ENCODE measurements at places on chromosomes 7 and 10. TPM values are rescaled to one million over a fixed set of nuclear protein-coding genes. Genes with fewer than 3 reads are reported as not detected.

DNA sequence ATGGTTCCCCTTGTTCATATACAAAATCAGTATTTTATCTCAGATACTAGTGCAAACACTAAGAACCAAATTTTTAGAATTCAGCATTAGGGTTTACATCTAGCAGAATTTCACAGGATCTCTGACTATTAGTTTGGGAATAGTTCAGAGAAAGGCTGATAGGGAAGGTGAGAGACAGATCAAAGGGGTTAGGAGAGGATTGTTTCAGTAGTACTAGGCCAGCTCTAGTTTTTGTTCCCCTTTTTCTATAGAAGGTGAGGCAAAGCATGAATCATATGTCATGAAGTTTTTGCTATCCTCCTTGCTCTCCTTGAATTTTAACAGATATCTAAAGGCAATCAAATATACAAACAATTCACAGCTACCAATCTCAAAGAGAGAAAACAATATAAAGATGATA, 26.1 kb upstream of the CTNNA3 start:
- no peak overlapping the region for H3K4me3 ChIP-seq
- DNase-seq, result no peak
- no peak overlapping the region for H3K27ac ChIP-seq
- H3K4me1 ChIP-seq, result no peaks in the 10 kb centered on the region
- H3K27me3 ChIP-seq, result peaks cover 3% of the 10 kb centered on the region
- H3K36me3 ChIP-seq, result no peaks in the 10 kb centered on the region

DNA sequence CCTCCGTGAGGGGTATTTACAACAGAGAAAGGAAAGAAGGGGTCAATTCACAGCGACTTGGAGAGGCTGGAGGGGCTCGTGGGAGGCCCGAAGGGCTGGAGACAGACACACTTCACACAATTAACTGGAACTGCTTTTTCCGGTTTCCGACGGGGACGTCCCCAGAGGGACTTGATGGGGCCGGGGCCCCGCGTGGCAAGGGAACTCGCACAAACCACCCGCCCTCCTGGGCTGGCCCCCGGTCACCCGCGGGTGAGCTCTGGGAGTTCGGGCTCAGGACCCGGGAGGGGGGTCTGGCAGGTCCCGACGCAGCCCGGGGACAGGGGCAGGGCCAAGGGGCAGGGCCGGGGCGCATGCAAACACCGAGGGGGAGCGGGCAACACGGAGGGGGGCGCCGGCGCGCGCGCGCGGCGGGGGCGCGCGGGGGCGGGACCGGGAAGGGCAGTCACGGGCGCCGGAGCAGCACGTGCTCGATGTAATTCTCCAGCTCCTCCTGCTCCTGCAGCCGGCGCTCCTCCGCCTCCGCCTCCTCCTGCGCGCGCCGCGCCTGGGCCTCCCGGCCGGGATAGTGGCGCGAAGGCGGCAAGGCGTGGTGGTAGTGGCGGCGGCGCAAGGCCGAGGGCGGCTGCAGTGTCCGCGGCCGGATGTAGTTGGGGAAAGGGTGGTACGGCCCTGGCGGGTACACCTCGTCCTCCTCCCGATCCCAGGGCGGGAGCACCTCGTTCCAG, 2.7 kb downstream of the VGF start:
- H3K36me3 ChIP-seq, result no peaks in the 10 kb centered on the region
- H3K4me3 ChIP-seq, result peak overlapping the region; percentile 49
- H3K27me3 ChIP-seq, result no peaks in the 10 kb centered on the region
- DNase-seq, result no peak
- H3K27ac ChIP-seq, result peak overlapping the region; percentile 81

- H3K27ac ChIP-seq, result no peak overlapping the region
- no peaks in the 10 kb centered on the region for H3K27me3 ChIP-seq
- H3K36me3 ChIP-seq, result no peaks in the 10 kb centered on the region
- H3K4me1 ChIP-seq, result no peaks in the 10 kb centered on the region
Observed at GRCh38 chr7:90674625-90675024, 78.5 kb downstream of the CDK14 start.

Gene ZNF804B
- not detected for total RNA-seq

- no peaks in the 10 kb centered on the region for H3K36me3 ChIP-seq
- H3K4me1 ChIP-seq, result no peaks in the 10 kb centered on the region
- DNase-seq, result no peak
- H3K4me3 ChIP-seq, result no peak overlapping the region
Observed at GRCh38 chr7:44678471-44679179, 70.0 kb upstream of the ZMIZ2 start.

GRCh38 chr10:28812384-28813372, 135.4 kb downstream of the BAMBI start:
- DNase-seq, result no peak
- no peaks in the 10 kb centered on the region for H3K4me1 ChIP-seq

DNA sequence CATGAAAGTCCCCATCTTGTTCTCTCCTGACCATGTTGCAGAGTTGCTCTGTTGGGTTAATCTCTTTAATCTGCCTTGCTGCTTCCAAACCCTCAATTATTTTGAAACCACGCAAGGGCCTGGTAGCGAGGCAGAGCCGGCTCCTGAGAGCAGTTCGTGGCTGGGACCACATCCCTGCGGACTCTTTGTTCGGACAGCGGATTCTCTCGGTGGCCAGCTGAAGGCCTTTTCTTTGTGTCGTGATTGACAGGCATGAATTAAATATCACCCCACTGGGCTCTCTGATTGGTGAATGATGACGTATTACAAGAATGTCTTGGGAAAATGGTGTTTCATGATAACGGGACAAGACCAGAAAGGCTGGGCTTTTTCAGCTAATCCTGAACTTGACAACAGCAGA, 66.9 kb upstream of the ARHGAP21 start:
- H3K27ac ChIP-seq, result no peak overlapping the region
- no peaks in the 10 kb centered on the region for H3K27me3 ChIP-seq
- no peaks in the 10 kb centered on the region for H3K36me3 ChIP-seq
- DNase-seq, result no peak
- H3K4me3 ChIP-seq, result no peak overlapping the region

GRCh38 chr10:120177330-120177729, 279.7 kb upstream of the PLPP4 start:
- H3K27ac ChIP-seq, result no peak overlapping the region
- H3K27me3 ChIP-seq, result no peaks in the 10 kb centered on the region
- no peaks in the 10 kb centered on the region for H3K36me3 ChIP-seq
- no peak overlapping the region for H3K4me3 ChIP-seq

Gene PNLIPRP1
- total RNA-seq, result 0.95 TPM

GRCh38 chr7:141262101-141263090, 188.5 kb downstream of the TMEM178B start:
- no peaks in the 10 kb centered on the region for H3K4me1 ChIP-seq
- H3K36me3 ChIP-seq, result no peaks in the 10 kb centered on the region
- DNase-seq, result no peak
- H3K27me3 ChIP-seq, result no peaks in the 10 kb centered on the region
- H3K4me3 ChIP-seq, result no peak overlapping the region

DNA sequence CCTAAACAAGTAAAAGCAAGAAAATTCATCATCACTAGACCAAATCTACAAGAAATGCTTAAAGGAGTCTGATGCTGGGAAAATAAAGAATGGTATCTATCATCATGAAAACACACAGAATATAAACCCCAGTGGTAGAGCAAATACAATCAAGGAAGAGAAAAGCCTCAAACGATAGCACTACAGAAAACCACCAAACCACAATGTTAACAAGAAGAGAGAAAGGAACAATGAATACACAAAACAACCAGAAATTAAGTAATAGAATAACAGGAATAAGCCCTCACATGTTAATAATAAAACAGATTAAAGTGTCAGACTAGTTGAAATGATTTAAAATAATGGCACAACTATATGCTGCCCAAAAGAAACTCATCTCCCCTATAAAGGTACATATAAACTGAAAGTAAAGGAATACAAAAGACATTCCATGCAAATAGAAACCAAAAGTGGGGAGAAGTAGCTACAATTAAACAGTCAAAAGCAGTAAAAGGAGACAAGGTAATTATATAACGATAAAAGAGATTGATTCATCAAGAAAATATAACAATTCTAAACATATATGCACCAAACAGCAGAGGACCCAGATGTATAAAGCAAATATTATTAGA, 77.3 kb downstream of the JMJD1C start:
- no peaks in the 10 kb centered on the region for H3K27me3 ChIP-seq
- no peaks in the 10 kb centered on the region for H3K4me1 ChIP-seq
- H3K36me3 ChIP-seq, result no peaks in the 10 kb centered on the region
- H3K27ac ChIP-seq, result no peak overlapping the region
- no peak overlapping the region for H3K4me3 ChIP-seq
